ENCODE measurements at places on chromosomes 16 and 17.
A peak's percentile ranks its signal among the peaks of the same experiment; 100 is the strongest.

- DNase-seq: peak; percentile 87
These were observed 1.1 kb upstream of the MLLT6 start for GRCh38 chr17:38703742-38704605.

DNA sequence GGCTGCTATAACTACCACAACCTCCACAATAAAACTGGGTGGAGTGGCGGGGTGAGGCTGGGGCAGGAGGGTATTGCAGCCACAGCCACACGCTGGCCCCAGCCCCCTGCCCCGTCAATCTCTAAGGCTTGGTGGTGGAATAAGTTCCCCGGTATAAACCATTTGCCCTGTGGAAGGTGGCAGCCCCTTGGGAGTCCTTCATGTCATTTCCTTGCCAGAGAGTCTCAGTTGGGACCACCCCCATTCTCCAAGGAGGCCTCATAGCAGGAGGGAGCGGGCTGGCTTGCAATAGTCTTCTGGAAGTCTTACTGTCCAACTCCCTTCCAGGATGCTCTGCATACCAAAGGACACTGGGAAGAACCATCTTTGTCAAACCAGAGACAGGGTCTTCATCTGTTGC, 19.4 kb downstream of the CD300A start:
- DNase-seq: no peak

GRCh38 chr17:32558997-32559650, 72.3 kb downstream of the CDK5R1 start:
- no peak for DNase-seq

DNA sequence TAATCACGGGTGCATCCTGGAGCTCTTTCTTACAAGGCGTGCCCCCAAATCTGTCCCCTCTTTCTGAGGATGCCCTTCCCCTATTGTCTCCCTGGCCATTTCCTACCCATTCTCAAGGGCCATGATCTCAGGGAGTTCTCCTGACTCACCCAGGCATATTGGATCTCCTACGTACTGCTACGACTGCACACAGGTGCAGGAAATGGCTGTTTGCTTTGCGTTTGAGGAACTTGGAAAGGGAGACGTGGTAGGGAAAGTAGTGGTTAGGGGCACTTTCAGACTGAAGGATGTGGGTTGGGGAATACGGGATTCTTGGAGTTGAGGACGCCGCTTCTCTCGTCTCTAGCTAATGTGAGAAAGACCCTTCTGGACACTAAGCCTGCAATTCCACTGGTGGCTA, 18.7 kb upstream of the MEOX1 start:
- no peak for DNase-seq

- no peak for DNase-seq
These were observed 9.0 kb downstream of the TMEM98 start for GRCh38 chr17:32936894-32937500.

DNA sequence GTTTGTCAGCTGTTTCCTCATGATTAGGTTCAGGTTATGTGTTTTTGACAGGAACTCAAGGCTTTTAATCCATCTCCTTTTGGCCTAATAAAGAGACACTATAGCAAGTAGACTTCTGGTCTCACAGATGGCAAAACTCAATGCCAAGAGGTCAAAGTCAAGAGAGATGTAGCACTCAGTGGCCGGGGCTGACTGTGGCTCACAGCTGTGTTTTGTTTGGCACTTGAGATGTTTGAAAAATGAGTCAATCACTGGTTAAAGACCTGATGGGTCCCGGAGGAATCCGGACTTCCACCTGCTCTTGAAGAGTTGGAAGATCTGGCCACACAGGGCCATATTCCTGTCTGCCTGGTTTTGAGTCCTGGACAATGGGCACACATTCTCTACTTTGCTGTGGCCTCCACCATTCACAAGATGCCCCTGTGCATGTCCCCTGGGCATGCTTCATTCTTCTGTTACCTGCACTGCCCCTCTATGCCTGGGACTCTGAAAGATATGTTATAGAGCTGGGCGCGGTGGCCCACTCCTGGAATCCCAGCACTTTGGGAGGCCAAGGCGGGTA, 210.3 kb downstream of the SNX29 start:
- no peak for DNase-seq

Data from RWPE2 (cell line).